Activated T-helper 2 cell treated with anti-CD3 and anti-CD28 coated beads, Interferon-gamma antibody, Interleukin-2, Interleukin-4, amounts not matched to agents 10 μg/mL and 5 μg/mL and 100 μg/mL, durations not matched to agents 14 hours and 24 hours and 36 hours (primary cell): ENCODE measurements at places on chromosomes 6 and 20. TPM values are rescaled to one million over a fixed set of nuclear protein-coding genes. Genes with fewer than 3 reads are reported as not detected.

WFDC5 gene
- total RNA-seq = not detected in 2 replicates

CGA gene
- 0.44 and 0.59 TPM in 2 replicates for total RNA-seq

BLOC1S5 gene
- 21.2 and 25.4 TPM in 2 replicates for total RNA-seq

DNA sequence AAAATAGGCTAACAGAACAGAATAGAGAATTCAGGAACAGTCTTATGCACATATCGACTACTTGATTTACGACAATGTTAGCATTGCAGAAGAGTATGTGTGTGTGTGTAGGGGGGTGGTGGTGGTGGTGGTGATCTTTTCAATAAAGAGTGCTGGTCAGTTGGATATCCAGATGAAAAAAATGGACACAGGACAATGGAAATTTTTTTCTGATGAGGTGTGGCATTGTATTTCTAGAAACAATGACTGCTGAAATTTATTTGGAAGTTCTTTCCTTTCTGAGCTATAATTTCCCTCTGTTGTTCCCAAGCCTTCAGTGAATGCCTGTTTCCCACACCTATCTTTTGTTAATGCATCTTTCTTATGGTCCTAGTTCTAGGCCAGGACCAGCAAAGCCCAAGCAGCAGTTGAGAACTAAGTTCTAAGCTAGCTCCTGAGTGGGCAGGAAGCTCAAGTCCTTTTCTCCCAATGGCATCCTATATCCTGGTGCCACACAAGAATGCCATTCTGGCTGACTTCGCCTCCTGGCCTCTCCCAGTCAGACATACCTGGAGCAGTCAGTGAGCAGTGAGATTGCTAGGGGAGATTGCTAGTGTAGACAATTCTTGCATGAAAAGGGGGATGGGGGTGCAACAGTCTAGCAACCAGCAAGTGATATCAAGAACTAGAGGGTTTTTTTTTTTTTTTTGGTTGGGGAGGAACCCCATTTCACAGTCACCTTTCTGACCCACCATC is 1.2 kb upstream of the TOX2 start:
- DNase-seq = no peak

- DNase-seq = no peak
These were observed 18.5 kb upstream of the TUBB2A start for GRCh38 chr6:3175715-3176402.

DNA sequence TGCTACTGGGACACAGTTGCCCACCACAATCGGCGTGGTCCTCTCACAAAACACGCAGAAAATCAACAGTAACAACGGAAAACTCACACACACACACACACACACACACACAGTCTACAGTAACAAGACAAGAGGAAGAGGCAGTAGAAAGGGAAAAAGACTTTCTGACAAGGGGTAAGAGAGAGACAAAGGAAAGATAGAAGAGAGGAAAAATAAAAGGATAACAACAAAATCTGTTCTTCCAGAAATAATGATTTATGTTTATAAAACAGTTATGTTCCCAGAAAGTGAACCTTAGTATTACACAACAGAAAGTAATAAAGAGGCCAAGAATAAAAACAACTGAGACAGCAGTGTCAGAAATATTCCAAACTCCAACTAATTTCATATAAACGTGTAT is 2.9 kb downstream of the RANBP9 start:
- no peak for DNase-seq

DNA sequence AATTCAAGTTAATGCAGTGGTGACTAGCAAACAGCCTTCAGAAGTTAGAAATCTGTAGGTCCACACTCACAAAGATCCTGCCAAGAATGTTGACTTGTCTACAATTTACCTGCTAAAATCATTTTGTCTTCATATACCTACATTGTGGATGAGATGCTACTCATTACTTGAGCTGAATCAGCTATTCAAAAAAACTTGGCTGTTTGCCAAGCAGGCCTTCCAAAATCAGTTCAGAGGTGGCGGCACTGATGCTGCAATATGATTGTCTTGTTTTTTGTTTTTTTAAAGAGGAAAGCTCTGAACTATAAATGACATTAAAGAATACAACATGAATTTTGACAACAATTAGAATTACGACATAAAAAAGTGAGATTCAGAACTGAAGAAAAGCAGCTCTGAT is 354.7 kb upstream of the KHDRBS2 start:
- DNase-seq = no peak
